Activated T-helper 1 cell treated with anti-CD3 and anti-CD28 coated beads, Interleukin-12 subunit alpha, Interleukin-12 subunit beta, Interleukin-2, Interleukin-4 antibody, amounts not matched to agents 30 ng/mL and 10 ng/mL and 1 ng/mL, durations not matched to agents 14 hours and 24 hours and 36 hours (primary cell): ENCODE measurements at places on chromosomes 2 and 18. TPM values are rescaled to one million over a fixed set of nuclear protein-coding genes. Genes with fewer than 3 reads are reported as not detected.

- no peak overlapping the region for H3K27ac ChIP-seq
- no peaks in the 10 kb centered on the region for H3K36me3 ChIP-seq
- DNase-seq = no peak
- no peaks in the 10 kb centered on the region for H3K27me3 ChIP-seq
- H3K4me3 ChIP-seq = no peak overlapping the region
- H3K4me1 ChIP-seq = no peaks in the 10 kb centered on the region
These were observed 574.4 kb upstream of the KLHL29 start for GRCh38 chr2:22810602-22811001.

DNA sequence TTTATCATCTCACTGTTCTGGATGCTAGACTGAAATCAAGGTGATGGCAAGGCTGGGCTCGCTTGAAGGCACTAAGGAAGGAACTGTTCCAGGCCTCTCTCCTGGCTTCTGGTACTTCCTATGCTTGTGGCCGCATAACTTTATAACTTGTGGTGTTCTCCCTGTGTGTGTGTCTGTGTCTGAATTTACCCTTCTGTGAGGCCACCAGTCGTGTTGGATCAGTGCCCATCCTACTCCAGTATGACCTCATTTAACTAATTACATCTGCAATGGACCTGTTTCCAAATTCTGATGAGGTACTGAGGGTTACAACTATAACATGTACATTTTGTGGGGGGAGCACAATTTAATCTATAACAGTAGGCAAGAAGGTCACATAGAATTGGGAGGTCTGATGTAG, 41.6 kb downstream of the LYPD6B start:
- H3K36me3 ChIP-seq = no peaks in the 10 kb centered on the region
- no peaks in the 10 kb centered on the region for H3K4me1 ChIP-seq
- no peak overlapping the region for H3K4me3 ChIP-seq
- peaks cover 10% of the 10 kb centered on the region for H3K27me3 ChIP-seq
- no peak for DNase-seq
- no peak overlapping the region for H3K27ac ChIP-seq

DNA sequence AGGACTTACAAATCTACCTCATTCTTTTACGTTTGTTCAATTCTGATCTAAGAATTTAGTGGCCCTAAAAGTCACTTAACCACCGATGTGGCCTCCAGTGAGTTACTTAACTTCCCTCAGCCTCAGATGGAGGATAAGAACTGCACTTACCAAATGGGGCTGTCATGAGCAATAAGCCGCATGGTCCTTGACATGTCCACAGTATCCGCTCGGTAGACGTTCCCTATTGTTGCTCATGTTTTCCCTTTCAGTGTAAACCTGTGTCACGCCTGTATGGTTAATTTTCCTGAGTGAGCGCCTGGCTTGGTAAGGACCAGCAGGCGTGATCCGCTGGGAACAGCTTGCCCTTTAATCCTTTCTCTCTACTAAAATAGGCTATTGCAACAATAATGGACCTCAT, 20.3 kb downstream of the SEC11C start:
- no peak overlapping the region for H3K27ac ChIP-seq
- no peak for DNase-seq
- peaks cover 35% of the 10 kb centered on the region for H3K36me3 ChIP-seq
- H3K4me1 ChIP-seq = no peaks in the 10 kb centered on the region
- H3K27me3 ChIP-seq = no peaks in the 10 kb centered on the region
- no peak overlapping the region for H3K4me3 ChIP-seq

DNA sequence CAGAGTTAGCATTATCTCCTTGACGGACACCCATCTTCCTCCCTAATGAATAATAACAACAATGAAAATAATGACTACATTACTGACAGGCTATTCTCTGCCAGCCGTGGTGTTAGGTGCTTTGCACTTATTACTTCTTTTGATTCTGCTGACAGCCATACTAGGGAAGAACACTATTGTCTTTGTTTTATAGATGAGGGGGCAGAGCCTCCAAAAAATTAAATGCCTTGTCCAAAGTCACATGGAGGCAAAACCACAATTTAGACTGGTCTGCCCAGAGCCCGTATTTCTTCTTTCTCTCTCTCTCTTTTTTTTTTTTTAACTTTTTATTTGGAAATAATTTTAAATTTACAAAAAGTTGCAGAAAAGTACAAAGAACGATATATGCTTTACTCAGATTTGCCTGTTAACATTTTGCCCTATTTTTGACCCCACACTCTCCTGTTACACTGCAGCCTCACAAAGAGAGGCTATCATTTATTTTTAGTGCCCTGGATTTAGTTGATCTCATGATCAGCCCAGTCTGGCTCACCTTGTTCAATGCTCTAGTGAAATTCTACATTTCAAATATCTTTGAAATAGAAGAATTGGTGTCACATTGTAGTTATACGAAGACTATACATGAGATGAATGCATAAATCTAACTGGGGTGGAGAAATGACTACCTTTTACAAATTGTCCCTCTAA, 369.4 kb downstream of the LRRTM1 start:
- H3K4me1 ChIP-seq = no peaks in the 10 kb centered on the region
- H3K27ac ChIP-seq = no peak overlapping the region
- DNase-seq = no peak
- H3K27me3 ChIP-seq = no peaks in the 10 kb centered on the region

DNA sequence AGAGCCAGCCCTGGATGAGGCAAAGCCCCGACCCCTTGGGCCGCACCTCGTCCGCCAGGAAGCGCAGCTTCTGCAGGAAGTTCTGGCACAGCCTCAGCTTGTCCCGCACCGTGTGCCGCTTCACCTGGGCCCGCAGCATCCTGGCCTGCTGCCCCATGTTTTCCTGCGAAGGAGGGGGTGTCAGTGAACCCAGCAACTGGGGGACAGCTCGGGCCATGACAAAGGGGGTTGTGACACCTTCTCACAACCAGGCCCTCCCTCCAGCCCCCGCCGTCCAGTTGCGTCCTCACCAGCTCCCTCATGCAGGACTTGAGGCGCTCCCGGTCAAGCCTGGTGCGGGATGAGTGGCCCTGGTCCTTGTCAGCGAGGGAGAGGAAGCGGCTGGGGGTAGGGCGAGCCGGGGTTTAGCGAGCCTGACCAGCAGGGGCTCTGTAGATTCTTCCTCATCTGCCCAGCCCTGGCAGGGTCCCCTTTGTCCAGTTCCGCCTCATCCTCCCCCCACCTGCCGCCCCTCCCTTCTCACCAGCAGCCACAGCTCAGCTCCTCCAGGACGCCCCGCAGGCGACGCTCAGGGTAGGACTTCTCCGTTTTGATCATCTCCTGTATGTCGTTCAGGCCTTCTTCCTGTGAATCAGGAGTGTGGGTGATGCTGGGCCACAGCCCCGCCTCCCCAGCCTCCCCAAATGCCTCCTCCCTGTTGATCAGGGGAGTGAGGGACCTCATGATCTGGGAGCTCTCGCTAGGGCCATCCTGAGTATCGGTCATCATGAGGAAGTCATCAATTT, 606 bp downstream of the OTOF start:
- DNase-seq = no peak
- H3K27ac ChIP-seq = peak overlapping the region; percentile 96
- H3K4me1 ChIP-seq = peaks cover 8% of the 10 kb centered on the region
- H3K36me3 ChIP-seq = no peaks in the 10 kb centered on the region
- no peaks in the 10 kb centered on the region for H3K27me3 ChIP-seq

Gene DYTN
- total RNA-seq = not detected in 2 replicates
